HCEC 1CT (cell line): ENCODE measurements at places on chromosomes 13 and 19.

GRCh38 chr19:19538061-19538784, at the start of gene CILP2:
CILP2 (plus strand) TSS chr19:19538265; CDS start chr19:19538350, 85 bp downstream.
- no peak for DNase-seq

DNA sequence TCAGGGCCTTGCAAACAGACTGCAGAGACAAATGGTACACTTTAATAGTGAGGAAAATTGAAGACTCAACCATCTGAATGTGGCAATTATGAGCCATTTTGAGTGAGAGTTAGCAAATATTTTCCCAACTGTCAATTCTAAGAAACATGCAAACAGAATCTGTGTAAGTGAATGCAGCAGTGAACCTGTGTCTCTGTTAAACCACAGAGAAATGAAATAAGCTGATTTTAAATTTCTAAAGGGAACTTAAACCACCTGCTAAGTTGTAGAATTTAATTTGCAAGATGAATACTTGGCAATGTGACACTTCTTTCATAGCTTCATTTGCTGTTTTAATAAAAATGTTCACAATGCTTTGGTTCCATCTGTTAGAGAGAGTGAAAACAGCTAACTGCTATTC, 42.0 kb upstream of the TDRD3 start:
- no peak for DNase-seq

DNA sequence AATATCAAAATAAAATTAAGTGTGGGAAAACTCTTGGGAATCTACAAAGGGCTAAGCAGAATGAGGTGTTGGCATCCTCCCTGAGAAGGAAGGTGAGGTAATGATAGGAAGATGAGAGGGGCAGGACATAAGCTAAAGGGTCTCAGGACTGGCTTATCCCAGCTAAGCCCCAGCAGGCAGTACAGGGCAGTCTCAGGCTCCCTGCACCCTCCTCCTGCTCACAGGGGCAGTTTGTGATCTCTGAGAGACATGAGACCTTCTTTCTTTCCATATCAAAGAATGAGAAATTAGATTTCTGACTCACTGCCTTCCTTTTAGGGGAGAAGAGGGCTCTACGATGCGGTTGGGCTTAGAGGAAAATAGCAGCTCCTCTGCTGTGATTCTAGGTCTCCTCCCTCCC, 571.0 kb downstream of the IRS2 start:
- DNase-seq: no peak

DNA sequence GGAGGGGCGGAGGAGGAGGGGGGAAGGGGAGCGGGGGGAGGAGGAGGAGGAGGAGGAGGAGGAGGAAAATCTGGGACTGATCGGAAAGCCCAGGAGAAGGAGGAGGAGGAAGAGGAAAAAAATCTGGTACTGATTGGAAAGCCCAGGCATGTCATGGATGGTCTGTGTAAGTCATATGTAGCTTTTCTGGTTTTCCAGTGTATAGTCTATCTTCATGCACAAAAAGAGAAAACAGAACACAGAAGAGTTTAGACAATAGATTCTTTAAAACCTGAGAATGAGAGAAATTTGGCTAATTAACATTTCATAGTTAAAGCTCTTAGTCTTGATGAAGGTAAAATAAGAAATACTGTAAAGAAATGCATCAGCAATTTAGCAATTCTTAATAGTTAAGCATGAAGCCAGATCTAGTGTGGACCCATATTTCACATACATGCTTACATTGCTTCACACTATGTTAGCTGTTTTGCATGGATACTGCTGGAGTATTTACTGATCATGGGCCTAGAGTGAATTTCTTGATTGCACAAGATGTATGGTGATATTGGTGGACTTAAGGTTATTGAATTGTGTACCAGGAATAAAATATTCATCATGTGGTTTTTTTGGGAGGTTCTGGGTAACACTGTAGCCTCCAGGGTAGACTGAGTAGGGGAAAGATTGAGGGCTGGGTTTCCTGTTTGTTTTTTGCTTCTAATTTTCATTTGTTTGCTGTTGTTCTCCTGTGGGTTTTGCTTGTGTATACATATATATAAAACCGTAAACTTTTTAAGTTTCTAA, 41.4 kb downstream of the SUCLA2 start:
- DNase-seq: no peak

GRCh38 chr13:23212671-23213070, 31.9 kb downstream of the SGCG start:
- no peak for DNase-seq

GRCh38 chr19:16260160-16260811, 62.6 kb downstream of the AP1M1 start:
- DNase-seq: no peak

GRCh38 chr13:23876265-23876664, 12.9 kb downstream of the MIPEP start:
- peak; percentile 40 for DNase-seq

- DNase-seq: no peak
Observed at GRCh38 chr19:29515706-29516357, 10.0 kb upstream of the VSTM2B start.

- no peak for DNase-seq
Observed at GRCh38 chr13:59038824-59039223, 1124.9 kb downstream of the DIAPH3 start.

DNA sequence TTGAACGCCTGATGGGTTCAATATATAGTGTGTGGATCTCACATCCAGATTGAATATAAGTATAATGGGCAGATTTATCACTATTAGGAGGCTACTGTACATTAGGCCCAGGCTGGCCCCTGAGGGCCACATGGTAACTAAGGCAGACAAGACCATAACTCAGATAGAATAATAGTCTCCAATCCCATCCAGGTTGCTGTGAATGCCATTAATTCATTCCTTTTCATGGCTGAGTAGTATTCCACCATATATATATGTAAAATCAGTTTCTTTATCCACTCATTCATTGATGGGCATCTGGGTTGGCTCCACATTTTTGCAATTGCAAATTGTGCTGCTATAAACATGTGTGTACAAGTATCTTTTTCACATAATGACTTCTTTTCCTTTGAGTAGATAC, 8.1 kb upstream of the PMIS2 start:
- no peak for DNase-seq

- DNase-seq: peak; percentile 92
Observed at GRCh38 chr19:48634424-48635262, 2.5 kb downstream of the DBP start.

DNA sequence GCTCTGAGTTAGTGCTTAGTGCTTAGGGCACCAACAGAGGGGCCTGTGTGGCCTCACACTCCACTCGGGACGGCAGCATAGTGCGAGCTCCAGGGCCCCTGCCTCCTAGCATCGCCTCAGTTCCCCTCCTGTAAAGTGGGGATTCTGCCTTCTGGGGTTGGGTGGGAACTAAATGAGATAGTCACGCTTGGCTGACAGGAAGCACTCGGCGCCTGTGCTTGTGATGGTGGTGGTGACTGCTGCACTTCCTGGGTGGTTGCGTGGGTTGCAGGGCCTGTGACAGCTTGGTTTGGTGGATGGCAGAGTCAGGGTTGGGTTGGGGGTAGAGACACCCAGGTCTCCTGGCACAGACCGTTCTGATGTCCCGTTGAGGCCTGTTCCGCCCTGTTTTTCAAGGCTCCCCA, 7.7 kb downstream of the PLEKHF1 start:
- no peak for DNase-seq

DNA sequence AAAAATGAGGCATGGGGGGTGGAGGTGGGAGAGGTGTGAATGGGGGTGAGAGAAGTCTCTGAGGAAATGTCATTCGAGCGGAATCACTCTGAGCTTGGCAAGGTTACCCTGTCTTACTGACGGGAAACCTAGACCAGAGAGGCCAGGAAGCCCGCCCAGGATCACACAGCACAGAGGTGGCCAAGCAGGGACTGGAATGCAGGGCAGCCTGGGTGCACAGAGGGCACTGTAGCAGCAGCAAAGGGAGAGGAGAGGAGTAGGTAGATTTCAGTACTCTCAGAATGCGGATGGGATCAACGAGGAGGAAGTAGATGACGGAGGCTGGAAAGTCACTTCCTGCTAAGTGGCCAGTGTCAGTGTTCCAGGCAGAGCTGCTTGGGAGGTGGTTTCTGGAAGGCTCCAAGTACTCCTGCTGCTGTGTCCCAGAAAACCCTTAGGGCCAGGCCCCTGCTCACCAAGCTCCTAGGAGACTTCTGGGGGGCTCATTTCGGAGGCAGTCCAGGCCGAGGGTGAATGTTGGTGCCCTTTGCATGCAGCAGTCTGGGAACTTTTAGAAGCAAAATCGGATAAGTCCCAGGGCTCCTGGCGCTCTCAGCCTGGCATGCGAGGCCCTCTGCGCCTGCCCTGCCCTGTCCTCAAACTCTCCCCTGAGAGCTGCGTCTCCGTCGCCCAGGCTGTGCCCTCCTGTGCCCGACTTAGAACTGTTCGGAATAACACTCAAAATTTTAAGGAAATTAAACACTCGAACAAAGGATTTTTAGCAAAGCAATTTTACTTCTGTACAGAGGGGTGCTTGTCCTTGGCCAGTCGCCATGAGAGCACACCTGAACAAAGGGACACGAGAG, 33.5 kb downstream of the DNM2 start:
- DNase-seq: no peak

- no peak for DNase-seq
Observed at GRCh38 chr13:91698767-91699166, 300.3 kb downstream of the GPC5 start.
